ENCODE measurements at places on chromosomes 4 and X.

- DNase-seq = no peak
Observed at GRCh38 chr4:111210595-111210994, 587.7 kb upstream of the PITX2 start.

- no peak for DNase-seq
Observed at GRCh38 chrX:39853417-39854030, 244.2 kb downstream of the BCOR start.

- no peak for DNase-seq
Observed at GRCh38 chr4:62037571-62037970, 837.4 kb downstream of the ADGRL3 start.

GRCh38 chr4:169199184-169199583, 71.6 kb downstream of the SH3RF1 start:
- DNase-seq = no peak

- no peak for DNase-seq
Observed at GRCh38 chr4:90582087-90582486, 454.9 kb downstream of the CCSER1 start.

DNA sequence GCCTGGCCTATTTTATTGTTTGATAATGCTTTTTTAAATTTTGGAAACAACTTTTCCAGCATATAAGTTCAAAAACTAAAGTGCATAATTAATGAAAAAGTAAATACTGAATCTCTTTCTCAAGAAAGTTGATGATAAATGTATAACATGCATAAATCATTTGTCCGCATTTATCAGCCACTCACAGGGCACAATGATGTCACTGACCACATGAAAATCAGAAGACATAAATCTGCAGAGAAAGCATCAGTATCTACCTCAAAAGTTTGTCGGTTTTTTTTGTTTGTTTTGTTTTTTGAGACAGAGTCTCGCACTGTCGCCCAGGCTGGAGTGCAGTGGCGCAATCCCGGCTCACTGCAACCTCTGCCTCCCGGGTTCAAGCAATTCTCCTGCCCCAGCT, 5.5 kb upstream of the HPRT1 start:
- no peak for DNase-seq

- no peak for DNase-seq
Observed at GRCh38 chrX:153583433-153583832, 15.5 kb downstream of the CCNQ start.

DNA sequence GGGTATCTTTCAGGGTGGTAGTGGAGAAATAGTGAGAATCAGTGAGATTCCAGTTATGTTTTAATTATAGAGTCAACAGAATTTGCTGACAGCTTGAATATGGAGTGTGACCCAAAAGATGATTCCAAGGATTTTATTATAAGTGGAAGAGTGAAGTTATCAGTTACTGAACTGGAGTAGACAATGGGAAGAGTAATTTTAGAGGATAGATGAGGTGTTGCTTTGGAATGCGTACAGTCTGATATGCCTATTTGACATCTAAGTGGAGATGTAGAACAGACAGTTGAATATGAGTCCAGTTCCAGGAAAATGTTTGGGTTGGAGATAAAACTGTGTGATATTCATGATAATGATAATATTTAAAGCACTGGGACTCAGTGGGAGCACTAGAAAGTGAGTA, 174.2 kb downstream of the MAPK10 start:
- no peak for DNase-seq

- DNase-seq = no peak
Observed at GRCh38 chr4:113613503-113613902, 148.0 kb downstream of the CAMK2D start.

Measured in NCI-H1694 treated with DMSO at 0.1 percent for 48 hours (cell line).